GM10248 (cell line): ENCODE measurements at places on chromosomes 3 and 15.

DNA sequence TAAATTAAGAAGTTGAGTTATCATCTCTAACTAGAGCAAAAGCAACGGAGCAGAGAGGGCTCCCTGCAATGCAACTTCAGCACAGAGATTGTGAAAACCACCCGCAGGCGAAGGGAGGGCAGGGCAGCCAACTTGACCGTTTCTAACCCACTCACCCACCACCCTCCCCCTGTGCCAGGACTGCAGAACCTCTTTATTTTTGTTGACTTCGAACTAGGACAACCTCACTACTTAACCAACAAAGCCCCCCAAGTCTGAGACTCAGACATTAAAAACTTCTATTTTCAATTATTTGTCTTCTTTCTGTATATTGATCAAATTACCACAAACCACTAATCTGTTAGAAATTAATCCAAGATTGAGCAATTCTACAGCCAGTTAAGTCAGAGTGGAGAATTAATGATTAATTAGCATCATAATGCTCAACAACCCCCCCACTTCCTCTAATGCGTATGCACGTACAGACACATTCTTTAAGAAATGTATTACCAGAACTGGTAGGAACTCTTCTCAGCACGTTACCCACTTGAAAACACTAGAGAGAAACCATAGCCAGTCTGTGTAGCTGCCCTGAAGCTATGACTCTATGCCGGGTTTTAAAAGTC is 2.0 kb downstream of the MGLL start:
- no peak for DNase-seq

- no peak for DNase-seq
These were observed 113.1 kb downstream of the ATG7 start for GRCh38 chr3:11385326-11385725.

GRCh38 chr15:96285729-96286254 is 44.7 kb upstream of the NR2F2 start:
- DNase-seq = no peak

DNA sequence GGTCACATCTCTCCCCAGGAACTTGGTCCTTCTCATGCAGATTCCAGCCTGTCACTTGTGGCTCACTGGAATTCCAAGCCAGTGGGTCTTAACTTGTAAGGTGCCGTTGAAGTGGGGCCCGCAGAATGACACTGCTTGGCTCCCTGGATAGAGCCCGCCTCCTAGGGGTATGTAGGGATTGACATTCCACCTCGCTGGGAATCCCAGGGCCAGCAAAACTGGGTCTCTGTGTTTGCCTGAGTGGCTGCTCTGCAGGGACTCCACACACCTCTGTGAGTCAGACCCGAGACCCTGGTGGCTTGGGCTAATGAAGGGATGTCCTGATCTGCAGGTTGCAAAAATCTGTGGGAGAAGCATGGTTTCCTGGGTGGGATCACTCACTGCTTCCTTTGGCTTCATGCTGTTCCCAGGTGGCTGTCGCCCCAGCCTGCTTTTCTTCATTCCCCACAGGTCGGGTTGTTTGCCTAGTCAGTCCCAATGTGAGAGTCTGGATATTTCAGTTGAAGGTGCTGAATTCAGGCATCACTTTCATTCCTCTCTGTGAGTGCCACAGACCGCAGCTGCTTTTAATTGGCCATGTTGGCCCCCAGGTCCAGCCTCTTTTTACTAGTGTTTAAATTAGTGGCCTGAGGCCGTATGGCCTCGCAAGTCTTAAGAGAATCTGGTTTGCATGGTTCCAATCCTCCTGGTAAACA is 156.0 kb upstream of the TRIM42 start:
- DNase-seq = no peak
